ELR (cell line): ENCODE measurements at places on chromosomes 13 and 19.

GRCh38 chr13:38743466-38743865 is 56.6 kb downstream of the FREM2 start:
- no peak for DNase-seq

DNA sequence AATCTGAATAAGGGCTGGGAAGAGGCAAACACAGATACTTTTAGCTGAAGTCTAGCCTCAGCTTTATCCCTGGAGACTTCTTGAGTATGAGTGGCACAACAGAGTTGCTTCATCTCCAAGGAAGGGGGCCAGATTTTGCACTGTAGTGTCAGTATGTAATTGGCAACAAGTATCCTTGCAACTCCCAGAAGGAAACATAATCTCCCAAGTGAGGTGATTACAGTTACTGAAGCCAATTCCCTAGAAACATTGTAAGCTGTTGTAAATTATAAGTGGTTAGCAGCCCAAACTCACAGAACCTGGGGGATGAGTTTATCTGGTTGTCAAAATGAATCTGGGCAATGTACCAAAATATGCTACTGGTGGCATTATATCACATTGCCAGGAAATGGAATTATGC is 2065.7 kb upstream of the PCDH20 start:
- no peak for DNase-seq

DNA sequence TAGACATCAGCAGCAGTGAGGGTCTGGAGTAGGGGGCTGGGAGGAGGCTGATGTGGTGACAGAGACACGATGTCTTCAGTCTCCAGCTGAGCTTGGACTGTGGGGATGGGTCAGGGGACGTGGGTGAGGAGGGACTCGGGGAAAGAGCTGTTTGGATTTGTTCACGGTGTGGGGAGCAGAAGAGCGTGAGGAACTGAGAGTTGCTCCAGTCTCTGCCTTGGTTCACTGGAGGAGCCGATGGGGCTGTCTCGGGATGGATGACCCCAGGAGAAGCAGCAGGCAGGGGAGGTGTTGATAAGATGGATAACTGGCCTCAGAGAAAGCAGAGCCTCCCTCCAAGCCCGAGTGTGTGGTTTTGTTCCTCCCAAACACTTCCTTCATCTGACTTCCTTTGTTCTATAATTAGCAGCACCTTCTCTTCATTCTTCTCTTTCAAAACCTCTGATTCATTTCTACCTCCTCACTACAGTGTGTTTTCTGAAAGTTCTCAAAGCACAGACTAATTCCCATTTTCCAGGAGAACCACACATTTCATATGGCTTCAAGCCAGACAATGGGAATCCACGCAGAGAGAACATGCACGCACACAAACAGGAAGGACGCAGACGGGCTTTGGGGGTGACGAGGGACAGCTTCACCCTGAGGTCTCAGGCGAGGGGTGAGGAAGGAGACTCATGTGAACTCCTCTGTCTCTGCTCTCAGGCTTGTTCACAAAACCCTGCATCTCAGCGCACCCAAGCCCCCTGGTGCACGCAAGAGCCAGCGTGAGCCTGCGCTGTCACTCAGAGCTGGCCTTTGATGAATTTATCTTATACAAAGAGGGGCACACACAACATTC is 18.6 kb downstream of the LAIR2 start:
- DNase-seq = no peak

GRCh38 chr19:33248954-33249613 is 23.4 kb upstream of the SLC7A10 start:
- peak; percentile 38 for DNase-seq

- DNase-seq = no peak
These were observed 2.1 kb upstream of the CA11 start for GRCh38 chr19:48648134-48648533.

- peak; percentile 80 for DNase-seq
These were observed at the start of gene SCN1B for GRCh38 chr19:35030257-35031071. Gene SCN1B, plus strand, starts transcription at chr19:35030470. Its CDS starts 351 bp downstream, at chr19:35030821.

- DNase-seq = peak; percentile 94
These were observed 100.7 kb upstream of the RXFP2 start for GRCh38 chr13:31638577-31638976.

- DNase-seq = no peak
These were observed 28.1 kb downstream of the THSD1 start for GRCh38 chr13:52377898-52378297.

DNA sequence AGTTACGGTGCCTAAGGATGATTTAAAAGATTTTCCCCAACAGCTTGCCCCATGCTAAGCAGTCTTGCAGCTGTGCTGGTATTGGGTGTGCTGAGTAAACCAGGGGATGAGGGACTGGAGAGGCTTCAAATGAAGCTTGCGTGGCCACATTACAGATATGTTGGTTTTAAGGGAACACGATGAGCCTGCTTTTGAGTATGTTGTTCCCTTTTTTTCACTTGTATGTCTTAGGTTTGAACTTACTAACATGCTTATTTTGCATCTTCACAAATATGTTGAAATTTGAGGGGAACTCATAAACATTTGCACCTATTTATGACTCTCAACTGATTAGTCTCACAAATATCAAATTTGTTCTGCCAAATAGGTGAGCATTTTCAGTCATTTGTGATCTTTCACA is 2.0 kb upstream of the IL17D start:
- DNase-seq = no peak
